H9 (cell line): ENCODE measurements at places on chromosomes 12 and 14.

- H3K4me3 ChIP-seq: no peak overlapping the region
- no peak overlapping the region for H3K27ac ChIP-seq
- H3K4me1 ChIP-seq: no peaks in the 10 kb centered on the region
- no peaks in the 10 kb centered on the region for H3K27me3 ChIP-seq
- H3K36me3 ChIP-seq: no peaks in the 10 kb centered on the region
These were observed 31.0 kb upstream of the RD3L start for GRCh38 chr14:103973354-103973753.

DNA sequence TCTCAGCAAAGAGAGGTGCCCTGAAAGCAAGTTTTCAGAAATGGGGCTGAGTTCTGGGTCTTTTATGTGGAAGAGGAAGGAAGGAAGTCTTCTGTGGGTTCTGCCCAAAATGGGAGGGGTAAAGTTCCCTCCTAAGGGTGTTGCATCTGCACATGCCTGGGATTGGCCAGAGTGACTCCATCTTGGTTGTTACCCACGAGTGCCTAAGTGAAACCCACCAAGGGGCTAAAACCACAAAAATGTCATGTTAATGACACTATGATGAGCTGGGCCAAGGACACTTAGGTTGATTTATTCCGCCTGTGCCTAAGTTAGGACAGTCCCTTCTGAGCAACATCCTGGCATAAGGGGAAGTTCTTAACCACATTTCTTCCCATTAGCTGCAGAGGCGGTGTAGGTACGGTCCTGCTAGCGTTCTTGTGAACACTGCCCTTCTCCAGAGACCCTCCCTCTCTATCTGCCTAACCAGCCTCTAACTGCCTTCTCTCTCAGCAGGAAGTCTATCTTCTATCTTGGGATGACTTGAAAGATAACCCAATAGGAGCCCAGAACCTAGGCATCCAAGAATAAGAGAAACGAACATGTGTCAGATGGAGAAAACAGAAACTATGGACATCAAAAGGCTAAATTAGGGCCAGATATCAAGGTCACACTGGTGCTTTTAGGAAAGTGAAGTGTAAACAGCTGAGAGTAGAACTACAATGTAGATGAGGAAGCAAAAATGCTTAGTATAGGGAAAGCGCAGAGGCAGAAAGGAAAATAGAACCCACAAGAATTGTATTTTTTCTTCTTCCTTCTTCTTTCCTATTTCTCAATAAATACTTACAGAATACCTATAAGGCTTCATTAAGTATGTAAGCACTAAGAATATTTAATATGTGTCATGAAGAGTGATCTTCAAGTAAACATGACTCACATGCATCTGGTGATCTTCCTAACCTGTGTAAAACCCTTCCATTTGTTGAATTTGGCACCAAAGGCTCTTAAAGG is 104.2 kb upstream of the AMN1 start:
- no peaks in the 10 kb centered on the region for H3K4me1 ChIP-seq
- peaks cover 11% of the 10 kb centered on the region for H3K36me3 ChIP-seq
- H3K4me3 ChIP-seq: no peak overlapping the region
- H3K27me3 ChIP-seq: no peaks in the 10 kb centered on the region
- no peak overlapping the region for H3K27ac ChIP-seq

DNA sequence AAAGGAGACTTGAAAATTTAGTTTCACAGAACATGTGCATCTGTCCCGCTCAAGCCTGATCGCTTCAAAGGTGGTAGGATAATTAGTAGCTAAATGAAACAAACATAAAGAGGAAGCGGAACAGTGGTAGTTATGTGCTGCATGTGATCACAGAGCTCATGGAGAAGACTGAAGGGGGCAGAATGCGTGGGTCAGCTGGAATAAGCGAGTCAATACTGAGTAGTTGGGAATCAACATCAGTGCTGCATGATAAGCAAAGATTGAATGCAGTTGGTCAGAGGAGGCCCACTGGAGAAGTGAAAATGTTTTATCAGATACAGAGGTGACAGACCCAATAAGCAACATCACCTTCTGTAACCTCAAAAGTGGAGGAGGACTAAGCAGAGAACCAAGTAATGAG is 95.1 kb upstream of the RFX4 start:
- H3K36me3 ChIP-seq: no peaks in the 10 kb centered on the region
- DNase-seq: no peak
- H3K4me1 ChIP-seq: no peaks in the 10 kb centered on the region
- H3K27me3 ChIP-seq: no peaks in the 10 kb centered on the region
- no peak overlapping the region for H3K4me3 ChIP-seq

DNA sequence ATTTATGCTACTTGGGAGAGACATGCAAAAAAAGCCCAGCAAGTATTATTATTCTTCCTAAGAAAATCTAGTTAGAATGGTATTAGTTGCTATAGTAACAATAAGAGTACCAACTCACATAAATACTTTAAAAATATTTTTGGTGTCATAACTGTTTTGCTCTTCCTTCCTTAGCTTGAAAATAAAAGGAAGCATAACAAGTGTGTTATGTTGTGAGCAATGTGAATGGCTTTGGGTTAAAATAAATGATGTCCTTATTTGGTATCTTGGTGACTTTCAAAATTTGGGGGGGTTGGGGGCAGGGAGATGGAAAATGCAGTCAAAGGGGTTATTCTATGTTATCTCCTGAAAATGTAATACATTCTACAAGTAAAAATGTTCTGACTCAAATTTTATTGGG is 91.0 kb downstream of the ELK3 start:
- no peak overlapping the region for H3K27ac ChIP-seq
- H3K27me3 ChIP-seq: no peaks in the 10 kb centered on the region
- H3K4me1 ChIP-seq: no peaks in the 10 kb centered on the region
- H3K36me3 ChIP-seq: peaks cover 20% of the 10 kb centered on the region; the same call in 2 of the 3 replicates
- no peak for DNase-seq
- H3K4me3 ChIP-seq: no peak overlapping the region

DNA sequence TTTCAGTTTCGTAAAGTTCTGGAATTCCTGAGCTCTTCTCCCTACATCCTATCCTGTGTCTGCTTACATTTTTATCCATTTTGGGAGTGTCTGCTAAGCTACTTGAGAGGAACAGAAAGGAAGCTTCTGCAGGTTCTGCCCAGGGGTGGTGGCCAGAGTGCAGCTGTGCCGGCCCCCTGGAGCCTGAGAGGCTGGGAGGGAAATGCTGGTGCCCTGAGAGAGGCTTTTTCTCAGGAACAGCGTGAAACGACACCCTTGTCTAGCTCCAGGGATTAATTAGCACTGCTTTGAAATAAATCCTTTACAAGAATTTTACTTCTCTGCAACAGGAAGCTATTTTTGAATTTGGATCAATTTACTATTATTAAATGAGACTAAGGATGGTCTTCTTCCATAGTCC is 165.4 kb downstream of the SLC15A5 start:
- no peak for DNase-seq
- H3K4me3 ChIP-seq: peak overlapping the region; percentile 68; the same call in 1 of the 3 replicates
- no peaks in the 10 kb centered on the region for H3K36me3 ChIP-seq
- peaks cover 3% of the 10 kb centered on the region; the same call in 1 of the 2 replicates for H3K4me1 ChIP-seq

GRCh38 chr12:79442396-79442795 is 248.4 kb downstream of the PAWR start:
- no peak overlapping the region for H3K27ac ChIP-seq
- H3K4me1 ChIP-seq: no peaks in the 10 kb centered on the region
- no peak for DNase-seq
- H3K36me3 ChIP-seq: peaks cover 8% of the 10 kb centered on the region
- H3K27me3 ChIP-seq: no peaks in the 10 kb centered on the region
- H3K4me3 ChIP-seq: no peak overlapping the region
